ENCODE measurements at places on chromosomes 1 and 21.

DNA sequence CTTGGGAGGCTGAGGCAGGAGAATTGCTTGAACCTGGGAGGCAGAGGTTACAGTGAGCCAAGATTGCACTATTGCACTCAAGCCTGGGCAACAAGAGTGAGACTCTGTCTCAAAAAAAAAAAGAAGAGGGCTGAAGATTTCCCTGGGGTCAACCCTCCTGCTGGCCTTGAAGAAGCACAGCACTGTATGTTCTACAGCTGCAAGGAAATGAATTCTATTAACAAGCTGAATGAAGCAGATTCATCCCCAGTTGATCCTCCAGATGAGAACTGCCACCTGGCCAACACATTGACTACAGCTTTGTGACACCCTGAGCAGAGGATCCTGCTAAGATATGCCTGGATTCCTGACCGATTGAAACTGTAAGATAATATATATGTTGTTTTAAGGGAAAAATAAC, 129.5 kb downstream of the ADSS2 start:
- DNase-seq = no peak

DNA sequence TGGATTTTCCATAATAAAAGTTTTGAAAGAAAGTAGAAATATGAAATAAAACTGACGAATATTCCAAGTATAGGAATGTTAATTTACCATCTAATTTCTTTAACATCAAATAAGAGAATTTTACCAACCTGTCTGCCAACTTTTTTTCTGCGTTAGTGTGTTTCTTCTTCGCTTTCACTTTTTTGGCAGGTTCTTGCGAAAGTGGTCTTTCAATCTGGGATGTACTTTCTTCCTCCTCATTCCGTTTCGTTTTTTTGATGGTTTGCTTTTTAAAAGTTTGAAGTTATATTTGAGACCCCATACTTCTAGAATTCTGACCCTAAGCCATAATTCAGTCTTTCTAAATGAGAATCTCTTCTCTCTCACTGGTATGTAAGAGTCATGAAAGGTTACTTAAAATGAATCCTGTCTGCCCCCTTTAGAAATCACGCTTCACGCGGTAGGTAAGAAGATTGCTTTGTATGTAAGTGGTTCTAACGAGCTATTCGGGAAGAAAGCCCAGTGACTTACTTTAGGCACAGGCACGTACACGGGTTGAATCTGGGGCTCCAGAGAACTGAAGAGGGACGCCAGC, 580 bp downstream of the RBM34 start:
- no peak for DNase-seq

DNA sequence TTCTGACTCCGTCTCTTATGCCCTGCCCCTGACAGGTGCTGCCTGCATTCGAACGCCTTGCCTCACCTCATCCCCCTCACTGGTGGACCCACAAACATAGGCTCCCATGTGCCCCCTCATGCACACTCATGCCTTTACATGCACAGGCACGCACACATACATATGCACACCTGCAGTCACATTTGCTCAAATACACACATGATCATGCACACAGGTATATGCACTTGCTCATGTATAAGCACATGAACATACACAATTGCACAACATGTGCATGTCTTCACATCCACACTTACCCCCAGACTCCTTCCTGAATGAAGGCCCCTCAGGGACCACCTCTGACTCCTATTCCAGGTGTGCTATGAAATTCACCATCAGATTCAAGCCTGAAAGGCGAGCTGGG, 506.9 kb downstream of the PTPRU start:
- DNase-seq = no peak

GRCh38 chr1:26403656-26404055, 7.0 kb upstream of the LIN28A start:
- peak; percentile 34 for DNase-seq

GRCh38 chr1:154913273-154913672, 23.2 kb downstream of the PMVK start:
- no peak for DNase-seq

- DNase-seq = no peak
These were observed 56.8 kb downstream of the NFIA start for GRCh38 chr1:61138921-61139774.

GRCh38 chr1:81583878-81584277, 216.9 kb upstream of the ADGRL2 start:
- DNase-seq = no peak

DNA sequence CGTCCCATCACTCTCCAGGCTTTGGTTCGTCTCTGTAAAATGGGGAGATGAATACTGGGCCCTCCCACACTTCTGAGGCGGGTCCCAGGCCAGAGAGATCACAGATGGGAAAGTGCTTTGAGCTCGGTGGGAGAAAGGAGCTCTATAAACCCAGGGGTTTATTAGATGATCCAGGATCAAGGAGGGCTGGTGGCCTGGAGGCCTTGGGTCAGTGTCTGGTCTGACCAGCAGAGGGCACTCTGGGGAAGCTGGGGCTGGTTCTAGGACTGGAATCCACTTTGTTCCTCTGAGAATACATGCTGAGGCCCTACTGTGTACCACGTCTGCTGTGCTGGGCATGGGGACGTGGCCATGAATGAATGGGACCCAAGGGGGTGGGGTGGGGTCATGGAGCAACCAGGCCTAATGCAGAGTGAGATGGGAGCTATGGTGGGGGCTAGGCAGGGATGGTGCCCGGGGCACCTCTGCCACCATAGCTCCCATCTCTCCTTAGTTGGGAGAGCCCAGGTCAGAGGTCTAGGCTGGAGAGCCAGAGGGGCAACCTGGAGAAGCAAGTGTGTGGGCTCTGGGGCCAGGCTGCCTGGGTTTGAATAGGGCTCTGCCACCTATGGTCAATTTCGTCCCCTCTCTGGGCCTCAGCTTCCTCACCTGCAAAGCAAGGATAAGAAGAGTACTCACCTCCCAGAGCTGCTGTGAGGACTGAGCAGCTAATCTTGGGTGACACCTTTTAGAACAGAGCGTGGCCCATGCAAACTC, 9.0 kb upstream of the FAM131C start:
- peak; percentile 81 for DNase-seq

- DNase-seq = no peak
These were observed 85.9 kb downstream of the UROD start for GRCh38 chr1:45097944-45098343.

DNA sequence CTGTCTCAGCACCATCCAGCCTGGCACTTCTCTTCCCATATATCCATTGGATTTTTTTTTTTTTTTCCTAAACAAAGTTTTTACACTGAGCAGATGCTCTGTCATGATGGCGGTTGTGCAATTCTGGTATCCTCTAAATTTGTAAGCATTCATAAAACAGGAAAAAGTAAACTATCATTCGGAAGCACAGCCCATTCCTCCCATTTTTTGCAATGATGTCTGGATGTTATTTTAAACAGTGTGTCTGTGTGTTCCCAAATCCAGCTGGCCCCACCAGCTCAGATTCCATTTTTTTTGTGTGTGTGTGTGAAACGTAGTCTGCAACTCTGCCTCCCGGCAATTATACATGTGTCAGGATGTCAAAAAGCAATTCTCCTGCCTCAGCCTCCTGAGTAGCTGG, 33.5 kb downstream of the PDPN start:
- no peak for DNase-seq

DNA sequence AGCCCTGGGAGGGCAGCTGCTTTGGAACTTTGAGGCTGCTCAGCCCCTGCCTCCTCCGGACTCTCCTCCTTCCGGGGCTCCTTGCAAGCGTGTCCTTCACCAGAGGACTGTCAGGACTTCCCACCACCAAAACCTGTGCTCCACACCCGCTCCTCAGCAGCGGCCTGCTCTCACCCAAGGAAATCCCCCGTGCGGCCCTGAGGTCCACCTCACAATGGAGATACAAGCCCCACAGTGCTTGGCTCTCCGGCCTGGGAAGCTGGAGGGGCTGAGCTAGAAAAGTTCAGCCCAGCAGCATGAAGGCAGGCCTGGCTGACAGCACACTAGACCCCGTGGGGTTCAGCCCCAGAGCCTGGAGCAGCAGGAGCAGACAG, 33.6 kb downstream of the PGBD5 start:
- no peak for DNase-seq

DNA sequence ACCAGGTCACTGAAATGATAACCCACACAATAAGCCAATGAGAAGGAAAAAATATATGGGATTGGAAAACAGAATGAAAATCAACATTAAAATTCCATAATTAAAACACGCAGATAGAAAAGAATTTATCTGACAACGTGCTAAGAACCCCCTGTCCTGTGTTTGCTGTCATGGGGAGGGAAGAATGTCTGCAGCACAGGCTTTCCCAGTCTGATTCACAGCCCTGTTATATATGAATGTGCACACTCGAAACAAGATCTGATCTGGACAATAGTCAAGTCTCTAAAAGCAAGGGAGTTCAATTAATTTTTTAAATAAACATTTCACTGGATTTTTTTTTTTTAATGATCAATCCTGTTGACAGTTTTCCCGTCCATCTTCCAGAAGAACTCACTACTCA, 220.0 kb downstream of the RERE start:
- DNase-seq = no peak

GRCh38 chr1:209879539-209879938, 51.8 kb downstream of the UTP25 start:
- no peak for DNase-seq

DNA sequence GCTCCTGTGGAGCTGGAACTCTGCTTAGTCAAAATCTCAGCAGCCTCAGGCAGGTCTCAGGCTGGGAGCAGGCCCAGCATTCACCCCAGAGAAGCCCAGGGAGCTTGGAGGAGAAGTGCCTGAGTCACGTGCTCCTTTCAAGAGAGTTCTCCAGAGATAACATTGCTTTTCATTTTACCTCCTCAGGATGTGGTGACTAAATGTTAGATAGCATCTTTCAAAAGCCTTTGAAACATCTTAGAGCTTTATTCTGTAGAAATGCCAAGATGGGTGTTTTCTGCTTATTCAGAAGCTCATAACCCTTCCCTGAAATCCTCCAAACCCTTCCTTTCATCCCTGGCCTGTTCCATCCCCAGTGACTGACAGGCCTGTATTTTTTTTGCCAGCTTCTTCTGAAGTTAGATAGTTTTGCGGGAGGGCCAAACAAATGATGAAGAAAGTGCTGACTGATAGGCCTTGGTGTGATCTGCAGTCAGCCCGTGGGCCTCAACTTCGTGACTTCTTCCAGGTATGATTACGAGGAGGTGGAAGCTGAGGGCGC, 58.0 kb downstream of the PGM1 start:
- no peak for DNase-seq

- no peak for DNase-seq
These were observed 944.5 kb downstream of the KCNT2 start for GRCh38 chr1:195663549-195664280.

DNA sequence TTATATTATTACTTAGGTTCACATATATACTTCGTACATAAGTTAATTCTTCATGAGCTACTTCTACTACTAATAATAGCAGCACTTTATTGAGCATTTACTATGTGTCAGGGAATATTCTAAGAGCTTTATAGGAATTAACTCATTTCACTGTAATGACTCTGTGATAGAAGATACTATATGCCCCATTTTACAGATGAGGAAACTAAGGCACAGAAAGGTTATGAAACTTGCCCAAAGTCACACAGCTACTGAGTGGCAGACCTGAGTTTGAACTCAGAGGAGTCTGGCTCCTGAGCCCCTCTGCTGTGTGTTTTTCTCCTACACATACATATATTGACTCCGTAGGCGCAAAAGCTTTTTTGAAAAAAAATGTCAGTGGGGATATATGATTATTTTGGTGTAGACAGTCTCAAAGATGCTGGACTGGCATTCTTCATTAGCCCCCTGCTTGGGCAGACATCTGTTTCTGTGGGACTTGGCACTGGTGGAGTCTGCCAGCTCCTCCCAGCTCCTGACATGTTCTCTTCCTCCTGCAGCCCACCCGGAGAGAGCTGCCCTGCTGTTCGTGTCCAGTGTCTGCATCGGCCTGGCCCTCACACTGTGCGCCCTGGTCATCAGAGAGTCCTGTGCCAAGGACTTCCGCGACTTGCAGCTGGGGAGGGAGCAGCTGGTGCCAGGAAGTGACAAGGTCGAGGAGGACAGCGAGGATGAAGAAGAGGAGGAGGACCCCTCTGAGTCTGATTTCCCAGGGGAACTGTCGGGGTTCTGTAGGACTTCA, 70.9 kb downstream of the TCP10L start:
- no peak for DNase-seq

DNA sequence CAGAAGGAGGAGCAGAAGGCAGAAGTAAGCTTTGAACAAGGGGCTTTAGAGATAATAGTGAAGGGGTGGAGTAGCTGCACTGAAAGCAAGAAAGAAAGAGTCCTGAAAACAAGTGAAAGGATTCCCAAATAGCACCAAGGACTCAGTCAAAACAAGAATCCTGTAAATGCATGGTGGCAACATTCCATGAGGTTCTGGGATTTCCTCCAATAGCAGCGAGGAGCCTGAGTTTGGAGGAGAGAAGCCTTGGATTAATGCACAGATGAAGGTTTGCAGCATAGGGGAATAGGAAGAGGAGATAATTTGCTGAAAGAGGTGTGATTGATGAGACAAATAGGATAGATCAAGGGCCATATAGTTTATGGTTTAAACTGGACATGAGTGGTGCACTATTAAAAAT, 10.9 kb downstream of the KRTAP22-2 start:
- no peak for DNase-seq

DNA sequence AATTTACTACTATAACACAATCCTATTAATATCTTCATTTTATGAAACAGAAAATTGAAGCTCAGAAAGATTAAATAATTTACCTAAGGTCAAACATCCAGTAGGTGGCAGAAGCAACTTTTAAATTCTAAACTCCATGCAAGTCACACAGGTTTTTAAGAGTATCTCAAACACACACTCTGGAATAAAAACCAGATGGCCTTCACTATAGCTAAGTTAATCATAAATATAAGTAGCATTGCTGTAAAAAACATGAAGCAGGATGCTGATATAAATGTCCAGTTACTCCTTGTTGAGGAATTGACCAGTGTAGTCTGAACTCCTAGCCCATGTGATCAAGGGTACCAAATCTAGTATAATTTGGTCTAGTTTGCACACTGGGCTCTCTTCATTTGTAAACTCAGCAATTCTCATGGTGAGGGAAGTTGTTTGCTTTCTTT, 9.4 kb upstream of the FMO3 start:
- DNase-seq = no peak

DNA sequence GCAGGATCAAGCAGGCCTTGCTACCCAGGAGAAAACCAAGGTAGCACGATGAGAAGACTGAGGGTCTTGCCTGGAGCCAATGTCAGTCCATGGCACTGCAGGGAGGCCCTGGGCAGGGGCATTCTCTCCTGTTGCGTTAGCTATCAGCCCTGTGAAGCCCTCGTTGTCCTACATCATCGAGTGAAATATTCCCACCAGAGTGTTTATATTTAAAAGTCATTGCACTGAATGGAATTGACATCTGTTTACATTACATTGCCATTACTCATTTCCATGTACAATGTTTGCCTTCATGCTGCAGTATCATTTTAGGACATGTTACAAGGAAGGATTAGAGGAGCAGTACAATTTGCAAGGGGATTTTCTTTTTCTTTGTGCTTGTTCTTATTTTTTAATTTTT, 243.9 kb downstream of the KAZN start:
- no peak for DNase-seq

DNA sequence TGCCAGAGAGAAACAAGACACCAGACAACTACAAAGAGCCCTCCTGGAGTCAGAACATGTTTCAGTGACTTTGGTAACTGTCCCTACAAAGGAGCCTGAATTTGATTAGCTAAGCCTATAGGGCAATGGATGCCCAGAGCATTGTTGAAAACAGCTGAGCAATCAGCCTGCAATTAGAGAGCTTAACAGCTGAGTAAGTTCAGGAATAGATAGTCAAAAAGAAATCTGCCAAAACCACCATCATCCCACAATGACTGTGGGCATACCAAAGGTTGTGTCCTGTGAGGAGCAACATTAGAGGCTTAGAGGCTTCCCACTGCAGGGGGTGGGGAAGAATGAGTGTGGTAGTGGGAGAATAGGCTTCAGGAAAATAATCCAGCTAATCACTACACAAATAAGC, 32.1 kb downstream of the SH3BP5L start:
- no peak for DNase-seq

Data from nephron progenitor cell (in vitro differentiated cells).